Testis (tissue), 5 donors: ENCODE measurements at places on chromosomes 3 and 15. TPM values are rescaled to one million over a fixed set of nuclear protein-coding genes. Genes with fewer than 3 reads are reported as not detected.

DNA sequence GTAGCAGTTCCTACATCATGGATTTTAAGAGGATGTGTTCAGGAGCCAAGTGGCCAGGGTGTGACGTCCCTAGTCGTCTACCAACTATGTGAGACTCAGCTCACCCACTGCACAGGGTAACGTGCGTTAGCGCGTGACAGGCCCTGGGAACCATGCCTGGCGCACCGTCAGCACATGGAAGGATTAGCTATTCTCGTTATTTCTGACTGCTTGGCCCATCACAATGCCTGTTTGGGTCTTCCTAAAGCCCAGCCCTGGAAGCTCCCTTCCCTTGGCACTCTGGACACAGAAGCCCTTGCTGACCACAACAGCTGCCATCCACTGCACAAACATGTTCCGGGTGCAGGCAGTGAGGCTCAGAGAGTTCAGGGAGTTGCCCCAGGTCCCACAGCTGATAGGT, 91.0 kb upstream of the RPL32 start:
- H3K27me3 ChIP-seq = no peaks in the 10 kb centered on the region
- no peak overlapping the region for H3K4me3 ChIP-seq
- DNase-seq = no peak
- no peak overlapping the region for H3K27ac ChIP-seq
- H3K36me3 ChIP-seq = no peaks in the 10 kb centered on the region

Gene TMEM108
- total RNA-seq = 16.1 TPM

Gene DTX3L
- 8.3 TPM for total RNA-seq

Gene PLA2G4E
- total RNA-seq = 0.31 TPM

GRCh38 chr3:125013095-125013494, 42.7 kb downstream of the HEG1 start:
- no peaks in the 10 kb centered on the region for H3K27me3 ChIP-seq
- H3K4me1 ChIP-seq = no peaks in the 10 kb centered on the region
- H3K36me3 ChIP-seq = no peaks in the 10 kb centered on the region
- DNase-seq = no peak

DNA sequence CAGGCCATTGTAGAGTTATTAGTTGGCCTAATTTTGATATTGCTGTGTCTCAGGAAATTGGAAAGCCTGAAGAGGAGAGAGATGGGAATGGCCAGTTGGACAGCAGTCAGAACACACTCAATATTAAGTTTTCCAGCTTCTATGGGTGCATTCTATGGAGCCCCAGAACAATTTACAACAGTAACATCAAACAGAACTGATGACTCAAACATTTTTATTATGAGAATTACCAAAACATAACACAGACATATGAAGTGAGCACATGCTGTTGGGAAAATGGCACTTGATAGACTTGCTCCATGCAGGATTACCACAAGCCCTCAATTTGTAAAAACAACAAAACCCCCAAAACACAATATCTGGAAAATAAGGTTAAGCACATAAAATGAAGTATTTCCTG, 104.3 kb downstream of the GADL1 start:
- no peak overlapping the region for H3K27ac ChIP-seq
- no peak overlapping the region for H3K4me3 ChIP-seq
- DNase-seq = no peak
- no peaks in the 10 kb centered on the region for H3K27me3 ChIP-seq

Gene GOLGA6A
- total RNA-seq = 42.4 TPM

DNA sequence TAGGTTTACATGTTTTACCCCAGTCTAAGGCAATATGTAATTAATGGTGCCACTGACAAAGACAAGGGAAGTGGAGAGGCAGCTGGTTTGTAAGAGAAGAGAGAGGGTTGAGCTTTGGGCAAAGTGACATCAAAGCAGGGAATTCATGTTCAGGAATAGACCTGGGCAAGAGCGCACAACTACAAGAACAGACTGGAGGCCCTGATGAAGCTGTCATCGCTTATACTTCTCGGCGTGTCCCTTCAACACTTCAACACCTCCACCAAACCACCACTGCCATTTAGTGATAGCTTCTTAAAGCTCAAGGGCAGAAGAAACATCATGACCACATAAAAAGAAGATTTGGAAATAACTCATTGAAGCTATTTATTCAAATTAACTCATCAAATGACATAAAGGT, 19.6 kb upstream of the KNG1 start:
- no peak overlapping the region for H3K4me3 ChIP-seq
- no peak for DNase-seq
- no peaks in the 10 kb centered on the region for H3K4me1 ChIP-seq
- no peaks in the 10 kb centered on the region for H3K27me3 ChIP-seq
- no peak overlapping the region for H3K27ac ChIP-seq
- H3K36me3 ChIP-seq = no peaks in the 10 kb centered on the region

Gene CHRM5
- 0.94 TPM for total RNA-seq

- no peaks in the 10 kb centered on the region for H3K36me3 ChIP-seq
- no peaks in the 10 kb centered on the region for H3K27me3 ChIP-seq
- H3K4me1 ChIP-seq = no peaks in the 10 kb centered on the region
Measured at GRCh38 chr15:59053482-59053881, 51.5 kb upstream of the CCNB2 start.

Gene DCLK3
- total RNA-seq = 4.0 TPM

GRCh38 chr15:95277266-95277665, 1045.9 kb downstream of the MCTP2 start:
- DNase-seq = no peak
- no peak overlapping the region for H3K4me3 ChIP-seq
- no peaks in the 10 kb centered on the region for H3K36me3 ChIP-seq
- no peaks in the 10 kb centered on the region for H3K27me3 ChIP-seq

DNA sequence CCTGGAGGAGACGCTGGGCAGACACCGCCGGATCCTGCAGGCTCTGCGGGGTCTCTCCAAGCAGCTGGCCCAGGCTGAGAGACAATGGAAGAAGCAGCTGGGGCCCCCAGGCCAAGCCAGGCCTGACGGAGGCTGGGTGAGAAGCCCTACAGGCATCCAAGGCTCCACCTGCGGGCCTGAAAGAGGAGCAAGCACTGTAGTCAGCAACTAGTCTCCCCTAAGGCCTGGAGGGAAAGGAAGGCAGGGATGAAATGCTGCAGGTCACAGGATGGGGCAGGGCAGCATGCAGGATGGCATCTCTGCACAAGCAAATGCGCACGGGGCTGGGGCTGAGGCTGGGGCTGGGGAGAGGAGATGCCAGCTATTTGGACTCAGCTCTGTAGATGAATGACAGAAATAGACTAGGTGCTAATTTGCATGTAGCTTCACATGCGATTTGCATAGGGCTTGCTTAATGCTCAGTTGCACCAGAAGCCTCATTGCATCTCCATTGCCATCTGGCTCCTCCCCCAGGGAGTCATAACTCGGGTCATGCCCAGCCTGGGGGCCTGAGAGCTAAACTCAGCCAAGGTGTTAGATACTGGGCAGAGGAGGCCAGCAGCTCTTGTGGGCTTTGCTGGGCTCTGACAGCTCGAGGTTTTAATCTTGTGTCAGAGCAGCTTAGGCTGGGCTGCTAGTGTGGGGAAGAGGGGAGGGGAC, 5.2 kb upstream of the CPLX3 start:
- peaks cover 6% of the 10 kb centered on the region for H3K4me1 ChIP-seq
- no peaks in the 10 kb centered on the region for H3K27me3 ChIP-seq
- no peaks in the 10 kb centered on the region for H3K36me3 ChIP-seq

Gene CASR
- 1.4 TPM for total RNA-seq

DNA sequence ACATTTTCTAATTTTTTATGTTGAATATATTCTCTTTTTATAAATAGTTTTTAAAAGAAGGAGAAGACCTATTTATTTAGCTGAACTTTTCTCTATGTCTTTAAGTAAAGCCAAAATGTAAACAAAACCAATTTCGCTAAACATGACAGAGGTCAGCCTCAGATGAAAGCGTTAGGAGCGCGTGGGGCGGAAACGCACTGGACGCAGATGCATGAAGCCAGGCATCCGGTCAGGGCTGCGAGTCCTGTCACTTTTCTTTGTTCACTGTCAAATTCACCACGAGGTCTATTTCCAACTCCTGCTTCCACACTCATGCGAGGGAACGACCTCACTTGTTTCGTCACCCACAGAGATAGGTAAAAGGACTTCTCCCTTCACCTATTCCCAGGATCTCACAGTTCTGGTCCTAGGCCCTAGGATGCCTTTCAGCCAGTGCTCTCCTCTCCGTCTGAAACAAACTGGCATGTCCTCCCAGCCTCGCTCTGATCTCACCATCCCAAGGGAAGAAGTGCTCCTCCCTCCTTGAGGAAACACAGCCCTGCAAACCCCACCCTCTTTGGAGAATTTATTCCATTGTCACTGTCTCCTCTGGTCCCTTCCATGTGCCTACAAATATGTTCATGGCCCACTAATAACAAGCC, 57.9 kb downstream of the ITGB5 start:
- H3K27me3 ChIP-seq = no peaks in the 10 kb centered on the region
- peaks cover 4% of the 10 kb centered on the region for H3K4me1 ChIP-seq
- no peak for DNase-seq
- no peak overlapping the region for H3K27ac ChIP-seq
- no peak overlapping the region for H3K4me3 ChIP-seq

Gene C3orf49
- 0.63 TPM for total RNA-seq

DNA sequence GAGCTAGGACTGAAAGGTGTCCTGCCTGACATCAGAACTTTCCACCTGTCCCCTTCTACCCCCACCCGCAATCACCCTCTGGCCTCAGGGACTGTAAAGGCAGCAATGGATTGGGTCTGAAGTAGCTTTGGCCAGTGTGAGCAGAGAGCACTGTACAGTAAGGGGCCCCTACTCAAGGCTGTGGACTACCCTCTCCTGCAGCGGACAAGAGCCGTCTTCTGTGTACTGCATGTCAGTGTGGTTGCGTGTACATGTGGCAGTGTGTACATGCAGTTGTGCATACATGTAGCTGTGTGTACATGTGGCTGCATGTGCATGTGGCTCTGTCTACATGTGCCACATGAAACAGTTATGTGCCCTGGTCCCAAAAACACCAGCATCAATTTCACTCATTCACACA, 205.9 kb upstream of the LINGO1 start:
- H3K27me3 ChIP-seq = no peaks in the 10 kb centered on the region
- H3K27ac ChIP-seq = no peak overlapping the region
- H3K36me3 ChIP-seq = no peaks in the 10 kb centered on the region
- DNase-seq = no peak
- no peaks in the 10 kb centered on the region for H3K4me1 ChIP-seq

Gene SLC6A20
- total RNA-seq = 0.87 TPM

DNA sequence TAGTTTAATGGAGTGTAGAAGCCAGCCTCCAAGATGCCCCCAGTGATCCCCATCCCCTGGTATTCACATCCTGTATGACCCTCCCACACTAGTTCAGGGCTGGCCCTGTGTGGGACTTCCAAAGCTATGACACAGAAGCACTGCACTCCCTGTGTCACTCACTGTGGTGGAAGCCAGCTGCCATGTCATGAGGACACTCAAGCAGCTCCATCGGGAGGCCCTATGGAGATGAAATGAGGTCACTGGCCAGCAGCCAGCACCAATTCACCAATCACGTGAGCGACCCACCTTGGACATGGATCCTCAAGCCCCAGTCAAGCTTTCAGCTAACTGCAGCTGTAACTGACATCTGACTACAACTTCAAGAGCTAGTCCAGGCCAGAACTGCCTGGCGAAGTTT, 3.9 kb upstream of the ACAN start:
- no peak for DNase-seq
- H3K27me3 ChIP-seq = no peaks in the 10 kb centered on the region
- no peaks in the 10 kb centered on the region for H3K36me3 ChIP-seq
- H3K27ac ChIP-seq = no peak overlapping the region
- H3K4me3 ChIP-seq = no peak overlapping the region
- H3K4me1 ChIP-seq = no peaks in the 10 kb centered on the region

- peak overlapping the region; percentile 38 for H3K4me3 ChIP-seq
- DNase-seq = no peak
- no peak overlapping the region for H3K27ac ChIP-seq
Measured at GRCh38 chr15:91100814-91101607, 954 bp downstream of the SV2B start.

GRCh38 chr3:75140904-75141615, 523.1 kb upstream of the FRG2C start:
- H3K4me3 ChIP-seq = no peak overlapping the region
- no peak overlapping the region for H3K27ac ChIP-seq
- H3K4me1 ChIP-seq = no peaks in the 10 kb centered on the region
- no peaks in the 10 kb centered on the region for H3K36me3 ChIP-seq
- no peak for DNase-seq
